ENCODE measurements at places on chromosomes 16 and 17.

GRCh38 chr17:17056156-17056539 is 13.9 kb downstream of the MPRIP start:
- H3K36me3 ChIP-seq, result peaks cover 7% of the 10 kb centered on the region
- peaks cover 46% of the 10 kb centered on the region for H3K4me1 ChIP-seq
- H3K27ac ChIP-seq, result peak overlapping the region; percentile 64
- no peak overlapping the region for H3K4me3 ChIP-seq
- no peak for DNase-seq

- DNase-seq, result no peak
- peaks cover 12% of the 10 kb centered on the region for H3K4me1 ChIP-seq
- peak overlapping the region; percentile 73 for H3K27ac ChIP-seq
- peak overlapping the region; percentile 49 for H3K4me3 ChIP-seq
- H3K36me3 ChIP-seq, result peaks cover 5% of the 10 kb centered on the region
Observed at GRCh38 chr16:19112099-19112407, 1.7 kb upstream of the ITPRIPL2 start.

DNA sequence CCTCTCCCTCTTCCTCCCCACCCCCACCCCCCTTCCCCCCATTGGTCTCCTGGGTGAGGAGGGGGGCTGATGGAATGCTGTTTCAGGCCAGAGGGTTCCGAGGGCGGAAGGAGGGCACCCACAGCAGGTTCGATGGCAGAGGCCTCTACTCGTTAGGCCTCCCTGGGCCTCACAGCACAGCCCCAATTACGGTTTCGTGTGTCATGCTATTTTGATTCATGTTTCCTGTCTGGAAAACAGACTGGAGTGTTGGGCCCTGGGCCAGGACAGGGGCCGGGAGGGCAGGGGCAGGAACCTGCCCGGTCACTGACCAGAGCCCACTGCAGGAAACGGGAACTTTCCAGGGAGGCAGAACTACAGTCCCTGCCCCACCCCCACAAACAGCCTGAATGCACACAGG is 138.2 kb downstream of the C16orf95 start:
- peaks cover 24% of the 10 kb centered on the region for H3K27me3 ChIP-seq
- DNase-seq, result no peak
- H3K36me3 ChIP-seq, result no peaks in the 10 kb centered on the region
- H3K4me1 ChIP-seq, result peaks cover 21% of the 10 kb centered on the region
- H3K27ac ChIP-seq, result no peak overlapping the region

DNA sequence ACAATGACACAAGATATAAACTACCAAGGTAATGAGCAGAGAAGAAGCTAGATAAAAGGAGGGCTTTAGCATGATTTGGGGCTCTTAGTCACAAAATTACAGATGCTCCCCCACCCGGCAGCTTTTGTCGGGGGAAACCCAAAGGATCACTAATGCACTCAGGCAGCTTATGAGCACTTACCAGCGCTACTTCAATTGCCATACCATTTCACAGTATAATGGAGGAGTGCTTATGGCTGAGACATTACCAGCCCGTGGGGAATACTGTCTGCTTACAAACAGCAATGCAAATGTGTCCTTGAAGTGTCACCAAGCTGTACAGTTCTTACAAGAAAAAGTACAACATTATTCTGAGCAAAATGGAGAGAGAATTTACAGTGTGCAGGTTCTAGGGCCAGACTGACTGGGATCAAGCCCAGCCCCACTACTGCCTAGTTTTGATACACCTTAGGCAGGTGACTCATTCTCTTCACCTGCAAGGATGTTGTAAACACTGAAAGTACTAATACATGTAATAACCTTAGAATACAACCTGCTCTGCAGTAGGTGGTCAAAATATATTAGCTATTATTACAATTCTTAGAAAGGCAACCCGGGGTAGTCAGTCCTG is 16.3 kb downstream of the ANKFY1 start:
- H3K27me3 ChIP-seq, result no peaks in the 10 kb centered on the region
- H3K4me3 ChIP-seq, result peak overlapping the region; percentile 44
- peaks cover 19% of the 10 kb centered on the region for H3K36me3 ChIP-seq
- DNase-seq, result no peak

DNA sequence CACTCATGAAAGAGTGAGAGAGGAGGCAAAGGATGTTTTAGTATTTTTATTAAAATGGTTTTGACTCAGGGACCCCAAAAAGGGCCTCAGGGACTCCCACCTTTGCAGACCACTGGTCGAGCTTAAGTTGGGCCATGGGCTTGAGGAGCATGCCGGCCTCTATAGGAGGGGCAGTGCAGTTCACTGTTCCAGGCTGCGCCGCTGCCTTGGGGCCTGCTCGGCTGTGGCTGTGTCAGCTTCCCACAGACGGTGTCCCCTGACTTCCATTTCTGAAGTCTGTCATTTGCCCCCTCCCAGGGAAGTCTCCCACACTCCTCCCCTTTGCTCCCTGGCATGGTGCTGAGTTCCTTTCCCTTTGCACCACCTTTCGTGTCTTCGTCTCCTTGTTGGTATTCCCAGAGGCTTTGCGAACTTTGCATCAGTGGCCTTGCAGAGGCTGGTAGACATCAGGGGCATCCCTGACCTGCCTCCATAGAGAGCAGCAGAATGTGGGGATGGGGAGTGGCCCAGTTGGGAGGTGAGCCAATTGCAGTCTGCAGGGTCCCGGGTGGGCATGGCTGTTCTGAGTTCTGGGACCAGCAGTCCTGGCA is 17.1 kb downstream of the MPRIP start:
- H3K36me3 ChIP-seq, result peaks cover 15% of the 10 kb centered on the region
- H3K27me3 ChIP-seq, result no peaks in the 10 kb centered on the region
- H3K4me3 ChIP-seq, result no peak overlapping the region
- H3K27ac ChIP-seq, result no peak overlapping the region

- H3K27ac ChIP-seq, result no peak overlapping the region
- H3K36me3 ChIP-seq, result peaks cover 7% of the 10 kb centered on the region
- H3K27me3 ChIP-seq, result no peaks in the 10 kb centered on the region
- no peak overlapping the region for H3K4me3 ChIP-seq
- H3K4me1 ChIP-seq, result peaks cover 4% of the 10 kb centered on the region
Observed at GRCh38 chr16:14415291-14415690, 214.8 kb downstream of the PARN start.

GRCh38 chr16:31354394-31355291 is at the start of gene ITGAX:
Gene ITGAX (plus strand): TSS chr16:31355176. CDS start chr16:31355255, 79 bp downstream.
- H3K27ac ChIP-seq, result no peak within 1 kb of the TSS
- peaks cover 24% of the 10 kb centered on the region for H3K27me3 ChIP-seq
- no peaks in the 10 kb centered on the region for H3K36me3 ChIP-seq
- H3K4me3 ChIP-seq, result no peak within 1 kb of the TSS
- H3K4me1 ChIP-seq, result no peaks in the 10 kb centered on the region

- peaks cover 21% of the 10 kb centered on the region for H3K27me3 ChIP-seq
- peaks cover 5% of the 10 kb centered on the region for H3K4me1 ChIP-seq
- DNase-seq, result no peak
- H3K4me3 ChIP-seq, result no peak overlapping the region
- H3K27ac ChIP-seq, result no peak overlapping the region
Observed at GRCh38 chr16:85825326-85825725, 25.8 kb downstream of the COX4I1 start.

DNA sequence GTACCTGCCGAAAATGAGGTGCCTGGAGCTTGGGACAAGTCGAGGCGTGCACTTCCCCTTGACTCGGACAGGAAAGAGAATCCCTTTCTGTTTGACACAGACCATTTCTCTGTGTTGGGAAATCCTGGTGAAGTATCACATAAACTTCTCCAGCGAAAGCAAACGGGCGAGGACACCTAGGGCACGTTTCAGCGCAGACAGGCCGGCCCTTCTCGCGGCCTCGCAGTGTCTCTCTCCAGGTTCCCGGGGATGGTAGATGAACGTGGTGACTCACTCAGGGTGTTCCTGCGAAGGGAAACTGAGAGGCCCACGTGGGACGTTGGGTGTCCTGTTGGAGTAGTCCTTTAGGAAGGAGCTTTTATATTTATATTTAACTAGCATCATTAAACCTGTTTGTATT is 36.3 kb upstream of the ZNF750 start:
- no peak for DNase-seq
- peak overlapping the region; percentile 95 for H3K27ac ChIP-seq
- no peaks in the 10 kb centered on the region for H3K36me3 ChIP-seq
- peak overlapping the region; percentile 51 for H3K4me3 ChIP-seq
- no peaks in the 10 kb centered on the region for H3K27me3 ChIP-seq

- no peak overlapping the region for H3K27ac ChIP-seq
- H3K27me3 ChIP-seq, result peaks cover 7% of the 10 kb centered on the region
- no peak for DNase-seq
Observed at GRCh38 chr16:9775998-9776397, 406.2 kb downstream of the GRIN2A start.

GRCh38 chr16:70801611-70802010 is 653 bp upstream of the VAC14 start:
- no peaks in the 10 kb centered on the region for H3K36me3 ChIP-seq
- H3K27ac ChIP-seq, result peak overlapping the region; percentile 83
- peaks cover 16% of the 10 kb centered on the region for H3K27me3 ChIP-seq
- H3K4me3 ChIP-seq, result peak overlapping the region; percentile 88
- DNase-seq, result no peak
- peaks cover 16% of the 10 kb centered on the region for H3K4me1 ChIP-seq

- H3K27ac ChIP-seq, result no peak overlapping the region
- H3K27me3 ChIP-seq, result peaks cover 7% of the 10 kb centered on the region
- peaks cover 6% of the 10 kb centered on the region for H3K4me1 ChIP-seq
- peak; percentile 68 for DNase-seq
Observed at GRCh38 chr17:58308173-58308984, 20.2 kb downstream of the TSPOAP1 start.

- no peak overlapping the region for H3K27ac ChIP-seq
- no peak overlapping the region for H3K4me3 ChIP-seq
- H3K27me3 ChIP-seq, result no peaks in the 10 kb centered on the region
- DNase-seq, result no peak
- no peaks in the 10 kb centered on the region for H3K36me3 ChIP-seq
Observed at GRCh38 chr16:24855678-24856077, 9.9 kb downstream of the SLC5A11 start.

- H3K27ac ChIP-seq, result peak overlapping the region; percentile 50
- no peak overlapping the region for H3K4me3 ChIP-seq
- H3K36me3 ChIP-seq, result peaks cover 3% of the 10 kb centered on the region
- H3K4me1 ChIP-seq, result peaks cover 12% of the 10 kb centered on the region
- H3K27me3 ChIP-seq, result peaks cover 6% of the 10 kb centered on the region
- DNase-seq, result no peak
Observed at GRCh38 chr17:50064253-50065001, 8.5 kb downstream of the ITGA3 start.

GRCh38 chr16:59121411-59122261 is 387.5 kb upstream of the GOT2 start:
- H3K4me3 ChIP-seq, result no peak overlapping the region
- H3K27ac ChIP-seq, result no peak overlapping the region
- DNase-seq, result no peak
- no peaks in the 10 kb centered on the region for H3K27me3 ChIP-seq
- peaks cover 5% of the 10 kb centered on the region for H3K4me1 ChIP-seq

DNA sequence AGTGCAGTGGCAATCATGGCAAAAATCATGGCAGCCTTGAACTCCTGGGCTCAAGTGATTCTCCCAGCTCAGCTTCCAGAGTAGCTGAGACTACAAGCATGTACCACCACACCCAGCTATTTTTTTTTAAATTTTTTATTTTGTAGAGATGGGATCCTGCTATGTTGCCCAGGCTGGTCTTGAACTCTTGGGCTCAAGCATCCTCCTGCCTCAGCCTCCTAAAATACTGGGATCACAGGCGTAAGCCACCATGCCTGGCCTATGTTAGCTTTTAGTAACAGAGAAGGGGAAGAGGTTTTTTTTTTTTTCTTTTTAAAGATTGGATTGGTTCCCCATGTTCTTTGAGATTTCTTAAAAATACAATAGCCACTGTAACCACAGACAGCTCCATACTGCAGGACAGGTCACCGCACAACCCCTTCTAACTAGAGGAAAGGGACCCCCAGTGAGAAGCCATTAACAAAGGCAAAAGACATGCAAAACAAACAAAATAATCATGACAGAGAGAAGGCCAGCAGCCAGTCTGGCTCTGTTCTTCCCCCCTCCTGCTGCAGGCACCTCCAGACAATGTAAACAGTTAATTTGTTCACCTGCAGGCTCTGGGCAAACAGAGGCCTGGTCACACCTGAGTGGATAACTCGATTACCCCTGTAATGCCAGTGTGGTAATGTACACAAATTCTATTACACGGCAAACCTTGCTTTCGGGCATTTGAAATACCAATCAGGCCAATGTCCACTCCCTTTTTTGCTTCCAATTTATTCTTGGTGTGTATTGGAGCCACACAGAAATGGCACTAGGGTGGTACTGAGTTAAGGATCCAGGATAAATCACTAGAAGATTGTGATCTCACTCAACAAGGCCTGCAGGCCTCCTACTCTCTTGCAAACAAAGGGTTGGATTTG is 52.9 kb downstream of the SNX11 start:
- peaks cover 33% of the 10 kb centered on the region for H3K27me3 ChIP-seq
- no peaks in the 10 kb centered on the region for H3K36me3 ChIP-seq
- peaks cover 27% of the 10 kb centered on the region for H3K4me1 ChIP-seq
- H3K4me3 ChIP-seq, result no peak overlapping the region

- H3K4me1 ChIP-seq, result no peaks in the 10 kb centered on the region
- DNase-seq, result no peak
Observed at GRCh38 chr16:8493972-8494371, 96.3 kb downstream of the TMEM114 start.

DNA sequence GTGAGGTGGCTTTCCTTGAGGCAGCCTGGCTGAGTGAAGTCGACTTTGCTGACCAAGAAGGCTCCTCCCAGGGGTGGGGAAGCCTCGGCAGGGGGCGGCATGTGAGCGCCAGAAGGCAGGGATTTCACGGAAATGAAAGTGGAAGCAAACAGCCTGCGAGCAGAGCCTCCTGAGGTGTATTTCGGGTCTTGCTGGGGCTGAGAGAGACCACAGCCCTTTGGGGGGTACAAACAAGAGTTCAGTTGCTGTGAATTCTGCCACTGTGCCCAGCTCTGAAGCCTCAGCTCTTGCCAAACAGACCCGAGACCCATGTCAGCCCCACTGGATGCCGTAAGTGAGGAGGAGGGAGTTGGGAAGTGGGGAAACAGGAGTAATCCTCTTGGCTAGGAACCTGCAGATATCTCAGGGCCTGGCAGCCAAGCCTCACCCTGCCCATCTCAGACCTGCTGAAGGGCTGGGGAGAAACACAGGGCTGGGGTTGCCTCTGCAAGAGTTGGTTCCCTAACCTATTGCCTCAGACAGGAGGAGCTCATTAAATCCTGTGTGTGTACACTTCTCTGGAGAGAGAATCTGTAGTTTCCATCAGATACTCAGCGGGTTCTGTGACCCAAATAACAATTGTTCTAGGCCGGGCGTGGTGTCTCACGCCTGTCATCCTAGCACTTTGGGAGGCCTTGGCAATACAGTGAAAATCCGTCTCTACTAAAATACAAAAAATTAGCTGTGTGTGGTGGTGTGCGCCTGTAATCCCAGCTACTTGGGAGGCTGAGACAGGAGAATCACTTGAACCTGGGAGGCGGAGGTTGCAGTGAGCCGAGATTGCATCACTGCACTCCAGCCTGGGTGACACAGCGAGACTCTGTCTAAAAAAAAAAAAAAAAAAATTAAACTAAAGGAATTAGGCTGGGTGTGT is at the start of gene IFI35:
TSS of gene IFI35 (plus strand) at position 146 of the 913 bp plus-strand sequence. CDS start at position 310, 164 bp downstream.
- H3K36me3 ChIP-seq, result peaks cover 2% of the 10 kb centered on the region
- peaks cover 14% of the 10 kb centered on the region for H3K4me1 ChIP-seq
- DNase-seq, result no peak
- H3K4me3 ChIP-seq, result peak within 1 kb of the TSS; percentile 87
- peak within 1 kb of the TSS; percentile 91 for H3K27ac ChIP-seq
- H3K27me3 ChIP-seq, result no peaks in the 10 kb centered on the region
